ENCODE measurements at places on chromosomes 1 and 21.
A peak's percentile ranks its signal among the peaks of the same experiment; 100 is the strongest.

- DNase-seq, result no peak
Observed at GRCh38 chr1:170634293-170634692, 29.6 kb upstream of the PRRX1 start.

DNA sequence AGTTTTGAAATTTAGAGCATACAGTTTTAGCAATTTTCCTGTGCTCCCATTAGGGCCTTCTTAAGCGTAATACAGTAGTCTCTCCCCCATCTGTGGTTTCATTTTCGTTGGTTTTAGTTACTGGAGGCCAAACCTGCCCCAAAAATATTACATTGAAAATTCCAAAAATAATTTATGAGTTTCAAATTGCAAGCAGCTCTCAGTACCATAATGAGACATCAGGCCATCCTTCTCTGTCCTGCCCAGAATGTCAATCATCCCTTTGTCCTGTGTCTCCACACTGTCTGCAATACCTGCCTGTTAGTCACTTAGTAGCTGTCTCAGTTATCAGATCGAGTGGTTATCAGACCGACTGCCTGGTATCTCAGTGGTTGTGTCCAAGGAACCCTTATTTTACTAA lies 45.4 kb downstream of the ADSS2 start:
- no peak for DNase-seq

DNA sequence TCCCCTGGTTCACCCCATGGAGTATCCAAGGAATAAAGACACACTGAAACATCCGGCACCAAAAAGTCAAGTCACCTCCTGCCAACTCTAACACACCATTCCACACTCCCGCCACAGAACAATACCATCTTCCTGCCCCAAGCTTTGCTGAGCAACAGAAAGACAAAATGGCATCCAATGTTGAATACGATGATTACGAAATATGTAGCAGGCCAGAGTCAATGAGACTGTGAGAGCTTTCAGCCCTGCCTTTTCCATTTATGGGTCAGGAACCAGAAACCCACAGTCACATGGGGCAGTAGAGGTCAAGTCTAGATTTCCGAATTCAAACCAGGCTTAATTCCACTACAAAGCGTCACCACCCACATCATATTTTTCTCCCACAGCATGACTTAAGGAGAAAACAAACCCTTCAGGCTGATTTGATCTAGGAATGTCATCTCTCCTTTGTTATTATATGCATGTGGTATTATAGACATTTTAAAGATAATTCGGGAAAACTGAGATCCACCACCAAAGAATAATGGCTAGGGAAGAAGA lies 249.8 kb downstream of the SETD4 start:
- DNase-seq, result no peak

DNA sequence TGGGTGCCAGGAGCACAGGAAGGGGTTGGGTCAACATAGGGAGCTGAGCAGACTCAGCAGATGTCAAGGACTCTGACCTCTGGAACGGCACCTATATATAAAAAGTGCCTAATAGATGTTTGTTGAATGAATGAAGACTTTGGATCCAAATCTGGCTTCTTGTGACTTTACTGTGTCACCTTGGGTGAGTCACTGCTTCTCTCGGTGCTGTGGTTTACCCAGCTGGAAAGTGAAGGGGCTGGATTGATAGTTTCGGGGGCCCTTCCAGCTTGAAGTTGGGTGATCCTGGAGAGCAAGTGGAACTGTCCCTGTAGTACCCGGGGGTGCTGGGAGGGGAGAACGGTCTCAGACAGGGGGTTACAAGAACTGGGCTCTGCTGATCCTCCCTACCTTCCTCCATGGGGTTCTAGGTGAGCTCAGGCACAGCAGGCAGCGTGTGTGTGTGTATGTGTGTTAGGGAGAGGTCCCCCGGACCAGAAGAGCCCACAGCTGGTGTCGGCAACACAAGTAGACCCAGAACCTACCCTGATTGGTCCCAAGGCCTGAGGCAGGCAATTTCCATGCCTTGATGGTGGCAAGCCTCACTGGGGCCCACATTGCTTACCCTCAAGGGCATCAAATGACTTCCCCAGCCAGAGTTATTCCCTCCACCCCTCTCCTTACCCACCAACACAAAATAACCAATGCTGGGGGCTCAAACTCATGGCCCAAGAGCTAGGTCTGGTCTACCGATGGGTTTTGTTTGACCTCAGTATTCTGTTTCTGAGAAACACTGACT lies 5.5 kb upstream of the PADI1 start:
- no peak for DNase-seq

GRCh38 chr1:44842862-44843655 lies at the start of gene PTCH2:
PTCH2 (minus strand) TSS chr1:44843253; CDS start chr1:44842932, 321 bp downstream.
- peak; percentile 64 for DNase-seq

GRCh38 chr1:68120136-68120791 lies 69.8 kb upstream of the DIRAS3 start:
- DNase-seq, result no peak

DNA sequence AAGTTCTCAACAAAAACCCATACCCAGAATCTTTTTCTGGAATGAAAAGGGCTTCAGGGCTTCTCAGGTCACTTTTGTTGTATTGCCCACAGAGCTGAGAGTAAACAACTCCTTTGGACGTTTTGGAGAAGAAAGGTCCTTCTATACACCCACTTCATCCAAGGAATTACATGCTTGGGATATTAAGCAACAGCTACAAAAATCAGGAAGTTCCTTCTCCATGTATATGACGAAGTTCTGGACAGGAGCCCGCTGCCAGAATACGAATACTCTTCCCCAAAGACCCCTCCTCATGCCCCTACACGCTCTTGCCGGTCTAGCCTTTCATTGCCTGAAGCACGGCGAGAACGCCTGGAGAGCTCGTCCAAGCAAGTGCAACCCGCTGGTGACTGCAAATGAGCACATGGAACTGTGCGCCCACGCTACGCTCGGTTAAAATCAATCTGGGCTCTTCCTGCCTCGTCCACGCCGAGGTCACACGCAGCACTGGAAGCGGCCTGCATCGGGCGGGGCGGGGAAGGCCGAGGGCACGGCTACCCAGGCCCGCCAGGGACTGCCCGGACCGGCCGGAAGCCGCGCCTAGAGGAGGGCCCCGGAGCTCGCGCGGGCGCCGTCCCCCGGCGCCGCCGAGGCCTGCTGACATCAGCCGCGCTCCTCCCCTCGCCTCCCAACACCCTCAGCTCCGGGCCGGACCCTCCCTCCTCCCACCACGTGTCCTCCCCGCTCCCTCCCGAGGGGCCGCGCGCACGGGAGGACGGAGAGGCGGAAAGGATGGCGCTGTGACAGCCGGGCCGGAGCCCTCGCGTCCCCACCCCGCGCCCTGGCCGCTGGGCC lies at the start of gene POGK:
TSS of gene POGK (plus strand) at position 710 of the 834 bp plus-strand sequence. CDS start 1,482 bp downstream, outside the sequence.
- peak; percentile 80 for DNase-seq

- no peak for DNase-seq
Observed at GRCh38 chr21:45849651-45850050, 131.9 kb upstream of the COL6A1 start.

- no peak for DNase-seq
Observed at GRCh38 chr1:145962157-145963102, 1.9 kb downstream of the ANKRD34A start.

- peak; percentile 21 for DNase-seq
Observed at GRCh38 chr1:40344597-40344996, 27.5 kb upstream of the COL9A2 start.

DNA sequence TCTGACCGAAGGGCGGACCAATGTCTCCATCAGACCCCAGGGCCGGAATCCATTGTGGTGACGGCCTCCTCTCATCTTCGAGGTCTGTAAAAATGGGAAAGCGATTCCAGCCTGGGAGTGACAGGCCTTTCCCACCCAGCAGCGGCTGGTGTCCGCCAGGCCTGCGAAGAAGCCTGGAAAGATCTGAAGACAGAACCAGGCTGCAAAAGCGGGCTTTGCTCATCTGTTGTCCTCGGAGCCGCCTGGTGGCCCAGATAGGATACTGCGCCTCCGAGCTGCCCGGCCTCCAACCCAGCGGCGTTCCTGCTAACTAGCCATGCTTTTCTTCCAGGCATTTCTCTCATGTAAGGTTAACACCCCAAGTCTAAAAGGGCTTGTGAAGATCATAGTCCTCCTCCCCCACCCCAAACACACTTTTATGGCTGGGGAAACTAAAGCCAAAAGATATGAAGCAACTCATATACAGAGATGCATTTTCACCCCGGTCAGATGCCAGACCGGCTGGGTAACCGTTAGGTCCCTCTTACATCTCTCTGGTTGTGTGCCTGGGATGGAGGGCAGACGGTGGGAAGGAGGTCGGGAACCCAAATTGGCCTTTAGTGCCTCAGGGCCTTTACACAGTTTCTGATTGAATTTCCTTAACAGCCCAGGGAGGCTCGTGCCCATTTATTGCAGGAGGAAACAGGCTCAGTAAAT lies 1.9 kb upstream of the DHRS3 start:
- peak; percentile 86 for DNase-seq

DNA sequence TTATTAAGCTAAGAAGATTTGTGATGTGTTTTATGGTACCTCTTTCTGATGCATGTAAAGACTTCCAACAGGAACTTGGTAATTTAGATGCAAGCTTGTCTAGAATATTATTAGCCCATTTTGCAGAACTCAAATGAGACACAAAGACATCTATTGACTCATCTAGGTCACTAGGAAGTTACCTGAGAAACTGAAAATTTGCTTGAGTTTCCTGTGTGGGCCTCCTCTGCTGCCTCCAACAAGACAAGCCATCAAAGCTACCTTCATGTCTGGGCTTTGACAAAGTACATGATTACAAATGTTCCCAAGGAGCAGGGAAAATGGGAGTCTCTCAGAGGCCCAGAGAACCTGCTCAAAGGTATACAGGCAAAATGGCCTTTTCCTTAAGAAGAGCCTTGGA lies 5.6 kb downstream of the RUNX1 start:
- no peak for DNase-seq

DNA sequence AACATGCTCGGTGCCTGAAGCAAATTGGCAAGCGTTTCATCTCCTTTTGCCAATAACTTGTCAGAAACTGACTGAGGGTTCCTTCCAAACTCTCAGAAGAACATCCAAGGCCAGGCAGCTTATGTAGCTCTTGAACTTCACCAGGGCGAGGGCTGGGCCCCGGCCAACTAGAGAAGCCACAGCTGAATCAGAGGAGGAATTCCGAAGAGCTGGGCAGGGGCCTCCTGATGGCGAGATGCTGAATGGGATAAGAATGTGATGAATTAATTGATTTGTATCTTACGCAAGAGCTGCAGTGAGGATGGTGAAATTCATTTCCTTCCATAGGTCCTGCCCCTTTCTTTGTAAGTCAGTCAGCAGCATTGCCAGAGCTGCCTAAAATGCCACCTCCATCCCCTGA lies 345.8 kb downstream of the KIF26B start:
- no peak for DNase-seq

- DNase-seq, result no peak
Observed at GRCh38 chr1:6418668-6419396, 887 bp downstream of the HES2 start.

DNA sequence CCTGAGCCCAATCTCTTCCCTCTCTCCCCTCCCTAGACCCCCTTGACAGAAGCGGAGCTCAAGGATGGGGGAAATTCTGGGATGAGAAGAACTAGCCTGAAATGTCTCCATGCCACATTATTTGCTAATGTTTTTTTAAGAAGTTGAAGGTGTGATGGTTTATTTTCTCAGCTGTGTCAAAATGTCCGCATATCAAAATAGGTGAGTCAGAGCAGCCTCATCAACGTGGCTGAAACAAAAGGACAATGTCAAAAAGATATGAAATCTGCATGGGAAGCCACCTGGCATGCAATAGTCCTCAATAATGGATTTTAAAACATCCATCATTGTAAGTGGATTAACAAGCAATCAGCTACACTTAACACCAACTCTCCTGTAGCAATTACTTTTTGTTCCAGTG lies 101.4 kb downstream of the BEND5 start:
- no peak for DNase-seq

DNA sequence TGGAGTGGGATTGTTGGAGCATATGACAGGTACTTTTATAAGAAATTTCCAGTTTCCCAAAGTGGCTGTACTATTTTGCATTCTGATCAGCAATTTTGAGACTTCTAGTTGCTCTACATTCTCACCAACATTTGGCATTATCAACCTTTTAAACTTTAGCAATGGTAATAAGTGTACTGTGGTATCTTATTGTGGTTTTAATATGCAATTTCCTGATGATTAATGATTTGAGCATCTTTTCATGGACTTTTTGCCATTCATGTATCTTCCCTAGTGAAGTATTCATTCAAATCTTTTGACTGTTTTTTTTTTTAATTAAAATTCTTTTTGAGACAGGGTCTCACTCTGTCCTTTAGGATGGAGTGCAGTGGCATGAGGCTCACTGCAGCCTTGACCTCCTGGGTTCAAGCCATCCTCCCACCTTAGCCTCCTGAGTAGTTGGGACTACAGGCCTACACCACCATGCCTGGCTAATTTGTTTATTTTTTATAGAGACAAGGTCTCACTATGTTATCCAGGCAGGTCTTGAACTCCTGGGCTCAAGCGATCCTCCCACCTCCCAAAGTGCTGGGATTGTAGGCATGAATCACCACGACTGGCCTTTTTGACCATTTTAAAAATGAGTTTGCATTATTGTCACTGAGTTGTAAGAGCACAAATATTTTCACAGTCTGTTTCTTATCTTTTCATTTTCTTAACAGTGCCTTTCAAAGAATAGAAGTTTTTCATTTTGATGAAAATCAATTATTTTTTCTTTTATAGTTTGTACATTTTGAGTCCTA lies 7.8 kb upstream of the SLC6A9 start:
- no peak for DNase-seq

GRCh38 chr1:24688621-24689195 lies 45.6 kb downstream of the SRRM1 start:
- DNase-seq, result peak; percentile 62

DNA sequence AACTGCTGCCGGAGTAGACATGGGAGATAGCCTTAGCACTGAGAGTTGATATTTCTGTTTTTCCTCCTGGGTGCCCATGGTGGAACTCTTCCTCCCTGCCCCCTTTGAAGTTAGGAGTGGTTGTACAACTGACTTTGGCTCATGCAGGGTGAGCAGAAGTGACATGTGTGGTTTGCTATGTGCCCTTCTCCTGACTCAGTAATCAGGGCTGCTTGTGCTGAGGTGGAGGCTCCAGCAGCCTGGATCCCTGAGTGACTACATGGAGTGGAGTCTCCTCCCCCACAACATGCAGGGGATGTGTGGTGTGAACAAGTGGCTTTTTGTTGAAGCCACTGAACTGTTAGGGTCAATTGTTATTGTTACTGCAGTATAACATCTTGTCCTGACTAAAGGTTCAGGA lies 261.6 kb downstream of the CAMTA1 start:
- DNase-seq, result no peak

DNA sequence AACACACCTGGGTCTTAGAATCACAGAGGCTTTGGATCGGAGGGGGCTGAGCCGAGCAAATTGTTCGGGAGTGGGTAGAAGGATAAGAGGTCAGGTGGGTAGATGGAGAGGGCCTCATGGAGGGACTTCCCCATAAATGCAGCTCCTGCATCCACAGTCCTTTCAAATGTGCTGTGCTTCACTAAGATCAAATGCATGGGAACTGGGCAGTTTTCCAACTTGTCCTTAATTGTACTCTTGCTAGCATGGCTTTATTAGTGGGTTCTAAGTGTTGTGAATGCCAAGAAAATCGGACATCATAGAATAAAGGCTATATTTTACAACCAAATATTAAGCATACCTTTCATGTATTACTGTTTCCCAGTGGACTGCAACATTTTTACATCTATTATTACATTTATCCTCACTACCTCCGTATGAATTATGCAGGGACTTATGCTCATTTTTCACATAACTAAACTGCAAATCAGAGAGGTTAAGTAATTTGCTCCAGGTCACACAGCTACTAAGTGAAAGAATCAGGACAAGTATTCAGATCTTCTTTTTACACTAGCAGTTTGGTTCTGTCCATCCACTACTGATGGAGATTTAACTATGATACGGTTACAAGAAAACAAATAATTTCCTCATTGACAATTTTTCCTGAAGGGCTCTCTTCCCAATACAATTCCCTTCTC lies 174.5 kb upstream of the RUNX1 start:
- DNase-seq, result no peak
